ENCODE measurements at places on chromosomes 2 and 18.

- DNase-seq = no peak
Observed at GRCh38 chr2:234257859-234258561, 207.5 kb downstream of the SPP2 start.

- no peak for DNase-seq
Observed at GRCh38 chr2:241854342-241855244, 4.1 kb downstream of the PDCD1 start.

DNA sequence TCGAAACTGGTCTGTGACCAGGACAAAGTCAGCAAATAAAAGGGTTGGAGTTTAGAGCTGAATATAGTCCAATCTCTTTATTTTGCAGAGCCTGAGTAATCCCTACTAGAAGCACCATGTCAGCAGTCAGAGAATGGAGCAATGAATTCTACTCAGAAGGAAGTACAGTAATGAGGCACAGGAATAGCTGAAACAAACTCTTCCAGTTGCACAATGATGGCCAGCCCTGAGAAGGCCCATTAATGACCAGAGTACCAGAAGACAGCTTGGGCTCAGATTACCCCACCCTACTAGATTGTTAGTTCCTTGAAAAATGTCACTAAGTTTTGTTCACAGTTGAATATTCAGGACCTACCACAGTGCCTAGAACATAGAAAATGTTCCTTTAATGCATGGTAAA is 40.3 kb upstream of the SCG2 start:
- DNase-seq = no peak

- DNase-seq = no peak
Observed at GRCh38 chr2:99679518-99679917, 189.7 kb upstream of the REV1 start.

DNA sequence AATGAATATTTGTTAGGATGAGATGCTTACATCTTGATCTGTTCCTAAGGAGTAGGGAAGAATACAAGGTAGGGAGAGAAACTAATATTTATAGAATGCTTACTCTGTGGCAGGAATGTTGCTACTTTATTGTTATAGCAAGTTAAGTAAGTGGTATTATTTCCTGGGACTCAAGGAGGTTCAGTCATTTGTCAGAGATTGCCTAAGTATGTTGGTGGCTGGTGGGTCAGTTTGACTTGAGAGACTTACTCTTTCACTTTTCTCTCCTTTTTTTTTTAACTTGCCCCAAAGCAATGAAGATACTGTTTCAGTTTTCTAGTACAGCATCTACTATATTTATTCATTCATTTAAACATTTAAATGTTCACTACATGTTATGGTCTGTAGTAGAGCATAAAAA is 209.2 kb upstream of the STON1 start:
- DNase-seq = no peak

DNA sequence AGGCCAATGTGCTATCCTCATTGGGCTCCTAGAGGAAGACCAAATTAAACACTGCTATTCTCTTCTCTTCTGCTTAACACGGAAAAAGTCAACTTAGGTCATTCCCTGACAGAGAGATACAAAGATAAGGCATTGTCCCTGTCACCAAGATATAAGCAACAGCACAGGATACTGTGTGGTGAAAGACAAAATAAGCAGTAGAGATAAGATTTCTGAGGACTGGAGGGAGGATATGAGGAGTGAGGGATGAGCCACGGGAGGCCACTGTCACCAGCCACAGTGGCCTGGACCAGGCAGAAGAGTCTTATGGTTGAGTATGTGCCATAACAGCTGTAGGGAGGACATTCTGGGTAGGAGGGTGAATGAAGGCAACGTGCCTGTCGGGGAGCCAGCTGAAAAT is 54.4 kb upstream of the SLC14A2 start:
- DNase-seq = no peak

- no peak for DNase-seq
Observed at GRCh38 chr18:4987452-4988405, 209.3 kb downstream of the AKAIN1 start.

DNA sequence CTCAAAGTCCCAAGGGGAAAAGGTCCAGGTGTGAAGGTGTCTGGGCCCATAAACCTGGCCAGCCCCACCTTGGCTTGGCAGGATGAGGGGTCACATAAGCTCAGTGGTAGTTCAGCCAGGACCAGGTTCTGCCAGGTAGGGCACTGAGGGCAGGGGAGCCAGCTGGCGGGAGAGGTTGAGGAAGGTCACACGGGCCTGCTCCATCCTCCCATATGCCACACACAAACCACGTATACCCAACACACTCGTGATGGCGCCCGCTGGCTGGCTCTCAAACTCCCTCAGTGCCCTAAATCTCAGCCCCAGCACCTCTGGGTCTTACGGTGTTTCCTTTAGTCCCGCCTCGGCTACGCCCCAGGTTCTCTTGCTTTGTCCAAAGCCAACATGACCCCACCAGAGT is 160.5 kb downstream of the ZFP36L2 start:
- no peak for DNase-seq

DNA sequence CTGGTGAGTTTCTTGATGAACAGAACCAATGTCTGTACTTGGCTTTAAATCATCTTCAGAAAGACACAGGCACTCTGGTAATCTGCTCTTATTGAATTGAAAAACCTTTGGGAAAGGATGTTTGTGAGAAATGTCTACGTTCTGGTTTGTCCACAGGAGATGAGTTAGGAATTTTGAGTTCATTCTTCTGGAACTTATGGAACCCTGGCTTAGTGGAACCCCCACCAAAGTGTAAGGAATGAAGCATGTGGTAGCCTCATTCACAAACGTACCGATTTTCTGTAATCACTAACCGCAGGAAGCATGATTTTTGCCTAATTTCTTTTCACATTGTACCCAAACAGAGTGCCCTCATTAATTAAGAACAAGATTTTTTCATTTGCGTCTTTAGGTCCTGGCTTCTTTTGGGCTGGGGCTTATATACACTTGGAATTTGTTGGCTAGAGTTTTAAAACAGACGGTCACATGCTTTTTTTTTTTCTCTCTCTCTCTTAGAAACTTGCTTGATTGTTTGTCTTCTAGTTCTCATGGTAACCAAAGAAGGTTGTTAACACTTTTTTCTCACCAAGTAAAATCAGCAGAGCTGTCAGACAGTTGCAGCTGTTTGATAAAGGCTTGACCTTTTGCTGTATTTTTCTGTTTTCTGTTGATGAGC is 314.1 kb upstream of the THUMPD2 start:
- DNase-seq = no peak

- no peak for DNase-seq
Observed at GRCh38 chr2:152367547-152368390, 32.8 kb downstream of the FMNL2 start.

DNA sequence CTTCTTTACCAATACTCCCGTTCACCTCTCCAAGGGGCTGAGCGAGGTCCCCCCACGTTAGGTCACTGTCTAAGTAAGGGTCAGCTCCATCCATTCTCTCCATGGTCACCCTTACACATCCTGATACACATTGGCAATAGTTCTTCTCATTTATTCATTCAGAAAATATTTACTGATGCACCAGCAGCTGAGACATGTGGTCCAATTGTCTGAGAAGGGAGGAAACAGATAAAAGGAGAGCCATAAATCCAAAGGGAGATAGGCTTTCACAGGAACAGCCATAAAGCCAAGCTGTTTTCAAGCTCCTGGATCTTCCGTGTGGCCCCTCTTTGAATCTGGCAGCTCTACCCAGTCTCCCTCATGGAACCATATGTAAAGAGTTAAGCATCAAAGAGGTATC is 121.2 kb downstream of the TXNL1 start:
- DNase-seq = no peak

DNA sequence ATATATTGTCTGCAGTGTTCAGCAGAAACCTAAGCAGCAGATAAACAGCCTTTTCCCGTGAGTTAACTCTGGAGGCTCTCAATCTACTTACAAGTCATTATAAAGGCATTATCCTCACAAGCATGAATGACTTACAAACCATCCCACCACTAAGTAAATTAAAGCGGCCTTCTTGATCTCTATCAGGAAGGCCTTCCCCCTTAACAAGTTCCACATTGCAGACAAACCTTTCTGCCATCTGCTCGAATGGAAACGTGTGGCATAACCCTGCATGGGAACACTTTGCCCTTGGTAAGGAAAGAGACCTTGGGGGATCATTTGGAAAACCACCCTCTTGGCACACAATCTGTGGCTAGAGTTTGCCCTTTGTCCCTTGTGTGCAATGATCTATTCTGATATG is 199.5 kb downstream of the OSR1 start:
- no peak for DNase-seq

- DNase-seq = no peak
Observed at GRCh38 chr18:32346671-32347070, 124.0 kb downstream of the GAREM1 start.

GRCh38 chr2:183666031-183666430 is 541.8 kb downstream of the NUP35 start:
- no peak for DNase-seq

- DNase-seq = no peak
Observed at GRCh38 chr2:65017335-65017734, 28.1 kb downstream of the SLC1A4 start.

DNA sequence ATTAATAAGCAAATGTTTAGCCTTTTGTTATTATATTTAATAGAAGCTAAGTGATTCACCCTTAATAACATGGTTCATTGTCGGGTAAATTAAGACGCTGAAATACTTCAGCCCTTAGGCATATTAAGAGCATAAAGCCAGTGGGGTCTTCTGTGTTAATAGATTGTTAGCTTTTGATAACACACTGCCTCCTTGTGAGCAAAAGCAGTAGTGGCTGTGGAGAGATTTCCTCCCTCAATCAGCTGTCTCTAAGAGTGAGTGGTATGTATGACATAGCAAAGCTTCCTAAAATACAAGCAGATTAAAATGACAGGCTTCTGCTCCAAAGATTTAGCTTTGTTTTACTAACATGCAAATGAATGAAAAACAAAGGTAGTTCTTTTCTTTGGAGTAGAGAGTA is 143.7 kb upstream of the SYT4 start:
- no peak for DNase-seq

DNA sequence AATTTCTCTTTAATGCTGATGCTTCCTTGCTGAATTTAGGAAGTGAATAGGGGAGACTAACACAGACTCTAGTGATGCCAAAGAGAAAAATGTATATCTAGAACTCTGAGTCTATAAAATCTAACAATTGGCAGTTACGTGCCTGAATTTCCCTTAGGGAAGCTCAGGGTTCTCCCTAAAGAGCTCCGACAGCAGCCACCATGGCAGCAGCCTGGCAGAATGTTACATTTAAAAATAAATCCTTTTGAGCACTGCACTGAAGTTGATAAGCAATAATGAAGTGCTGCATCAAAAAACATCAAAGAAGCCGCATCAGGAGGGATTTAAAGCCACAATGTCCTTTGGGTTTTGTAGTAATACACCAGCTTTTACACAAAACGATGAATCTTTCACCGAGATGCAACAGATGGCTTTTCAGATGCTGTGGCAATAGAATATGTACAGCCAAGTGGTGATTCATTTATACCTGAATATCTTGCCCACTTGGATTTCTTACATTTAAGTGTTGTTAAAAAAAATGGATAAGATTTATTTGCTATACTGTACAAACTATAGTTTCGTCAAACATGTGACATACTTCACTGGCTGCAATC is 291.2 kb upstream of the SESTD1 start:
- no peak for DNase-seq

GRCh38 chr18:49456794-49457193 is 3.7 kb downstream of the DYM start:
- DNase-seq = no peak

DNA sequence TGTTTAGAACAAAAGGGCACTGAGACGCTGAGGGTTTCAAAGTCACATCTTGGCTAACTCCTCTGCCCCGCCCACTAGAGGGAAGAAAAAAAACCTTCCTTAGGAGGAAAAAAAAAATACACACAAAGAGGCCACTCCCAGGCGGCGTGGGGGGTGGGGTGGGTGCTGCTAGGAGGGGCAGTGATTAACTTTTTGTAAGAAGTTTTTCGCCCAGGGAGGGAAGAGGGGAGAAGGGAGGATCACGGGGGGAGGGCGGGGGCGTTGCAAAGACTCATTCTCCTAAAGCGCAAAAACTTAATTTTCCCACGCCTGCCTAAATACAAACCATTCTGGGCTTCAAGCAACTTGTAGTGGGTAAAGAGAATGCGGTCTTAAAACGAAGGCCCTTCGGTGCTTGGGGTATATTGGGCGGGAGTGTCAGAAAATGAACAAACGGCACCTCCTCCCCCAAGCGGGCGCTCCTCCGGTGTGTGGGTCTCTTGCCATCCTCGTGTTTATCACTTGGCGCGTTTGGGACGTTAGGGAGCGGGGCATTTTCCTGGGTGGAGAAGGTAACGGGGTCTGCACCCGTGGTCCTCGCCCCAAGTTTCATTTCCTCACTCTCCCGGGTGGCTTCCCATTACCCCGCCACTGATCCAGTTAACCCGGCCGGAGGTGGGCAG is 1.7 kb downstream of the CXCR4 start:
- DNase-seq = no peak

All from thoracic aorta (tissue), 2 donors.